ENCODE measurements at places on chromosomes 6 and 20.

- DNase-seq: no peak
These were observed 10.1 kb upstream of the SMIM13 start for GRCh38 chr6:11083491-11083890.

DNA sequence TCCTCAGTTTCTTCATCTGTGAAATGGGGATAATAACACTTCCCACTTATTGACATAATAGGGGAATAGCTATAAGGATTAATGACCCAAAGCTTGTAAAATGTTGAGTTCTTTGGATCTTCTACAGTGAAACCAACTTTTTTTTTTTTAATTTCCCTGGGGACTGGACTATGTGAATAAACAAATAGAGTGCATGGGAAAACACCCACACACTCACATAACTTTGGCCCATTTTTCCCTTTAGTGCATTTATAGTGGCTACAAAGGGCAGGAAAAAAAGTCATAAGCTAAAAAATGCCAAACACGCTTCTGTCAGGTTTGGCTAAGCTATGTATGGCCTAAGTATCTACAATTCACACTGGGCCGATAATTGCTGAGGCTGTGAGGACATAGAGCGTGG lies 406.2 kb upstream of the JAG1 start:
- DNase-seq: no peak

- DNase-seq: no peak
These were observed 630.6 kb downstream of the QKI start for GRCh38 chr6:164045082-164045481.

DNA sequence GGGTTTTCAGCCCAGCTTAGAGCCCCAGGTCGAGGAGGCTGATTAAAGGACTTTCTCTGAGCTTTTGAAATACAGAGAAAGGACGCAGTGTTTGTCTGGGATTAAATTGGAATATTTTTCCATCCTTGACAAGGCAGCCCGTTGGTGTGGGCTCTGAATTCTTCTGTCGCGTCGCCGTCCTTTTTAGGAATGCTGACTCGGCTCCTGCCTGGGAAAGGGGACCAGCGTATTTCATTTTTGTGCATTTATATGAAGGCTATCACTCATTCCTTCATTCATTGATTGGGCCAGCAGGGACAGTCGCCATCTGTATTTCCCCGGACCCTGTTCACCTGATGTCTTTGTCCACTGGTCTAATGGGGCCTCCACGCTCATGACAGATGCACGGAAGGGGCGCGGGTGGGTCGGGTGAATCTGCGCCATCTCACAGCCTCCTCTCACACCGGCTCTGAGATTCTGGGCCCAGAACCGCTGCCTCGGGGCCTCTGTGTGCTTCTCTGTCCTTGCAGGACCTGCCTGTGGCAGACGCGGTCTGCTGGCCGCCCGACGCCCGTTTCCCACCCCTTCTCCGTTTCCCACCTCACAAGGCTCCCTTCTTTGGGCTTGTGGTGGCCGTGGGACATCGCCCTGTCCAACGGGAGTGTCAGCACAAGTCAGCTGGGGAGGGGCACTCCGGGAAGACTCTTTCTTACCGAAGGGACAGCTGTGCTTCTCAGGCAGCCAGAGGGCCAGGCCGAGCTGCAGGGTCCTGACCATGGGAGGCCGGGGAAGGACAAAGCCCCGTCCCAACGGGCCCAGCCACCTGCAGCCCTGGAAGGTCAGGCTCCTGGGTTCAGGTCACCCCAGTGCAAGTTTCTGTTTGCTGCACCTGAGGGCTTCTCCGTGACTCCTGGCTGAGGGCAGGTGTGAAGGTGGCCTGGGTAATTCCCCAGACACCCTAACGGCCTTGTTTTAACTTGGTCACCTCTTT lies 157.3 kb downstream of the TAF4 start:
- no peak for DNase-seq

GRCh38 chr6:15400572-15401004 lies 154.7 kb downstream of the JARID2 start:
- no peak for DNase-seq

- no peak for DNase-seq
These were observed 41.2 kb downstream of the THBS2 start for GRCh38 chr6:169212436-169212835.

DNA sequence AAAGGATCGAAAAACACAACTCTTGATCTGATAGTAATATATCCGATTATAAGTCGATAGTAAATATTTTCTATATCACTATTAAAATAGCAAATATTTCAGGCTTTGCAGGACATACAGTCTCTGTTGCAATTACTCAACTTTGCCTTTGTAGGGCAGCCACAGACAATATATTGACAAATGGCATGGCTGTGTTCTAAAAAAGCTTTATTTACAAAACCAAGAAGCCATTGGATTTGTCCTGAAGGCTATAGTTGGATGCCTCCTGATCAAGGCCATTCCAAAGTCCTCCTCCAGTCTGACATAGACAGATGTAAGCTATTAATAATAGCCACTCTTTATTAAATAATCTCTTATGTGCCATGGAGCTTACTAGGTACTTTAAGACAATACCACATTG lies 5.9 kb downstream of the OCSTAMP start:
- DNase-seq: no peak

- DNase-seq: no peak
These were observed 5.9 kb upstream of the CDK5RAP1 start for GRCh38 chr20:33407251-33407650.

DNA sequence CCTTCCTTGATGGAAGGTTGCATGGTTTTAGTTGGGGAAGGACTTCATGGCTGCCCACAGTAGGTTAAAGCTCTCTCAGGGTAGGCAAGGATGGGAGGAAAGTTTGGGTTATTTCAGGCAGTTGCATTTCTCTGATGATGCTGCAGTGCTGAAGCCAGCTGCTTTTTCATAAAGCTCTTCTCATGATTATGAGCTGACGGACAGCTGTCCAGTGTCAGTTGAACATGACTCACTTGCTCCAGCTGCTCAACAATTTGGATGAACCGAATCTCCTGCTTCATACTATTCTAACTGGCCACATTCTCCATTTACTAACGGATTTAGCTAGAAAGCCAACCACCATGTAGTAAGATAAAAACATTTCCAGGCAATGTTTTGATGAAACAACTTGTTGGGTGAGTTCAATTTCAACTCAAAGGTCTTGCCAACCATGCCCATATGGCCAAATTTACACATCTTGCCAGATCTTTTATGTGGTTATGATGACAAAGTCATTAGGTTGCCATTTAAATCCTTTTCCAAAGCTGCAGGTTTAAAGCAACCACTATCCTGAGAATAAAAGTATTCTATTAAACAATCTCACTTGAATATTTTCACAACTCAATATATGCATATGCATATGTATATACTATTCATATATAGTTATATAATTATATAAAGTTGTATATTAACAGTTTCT lies 125.9 kb downstream of the HS3ST5 start:
- no peak for DNase-seq

DNA sequence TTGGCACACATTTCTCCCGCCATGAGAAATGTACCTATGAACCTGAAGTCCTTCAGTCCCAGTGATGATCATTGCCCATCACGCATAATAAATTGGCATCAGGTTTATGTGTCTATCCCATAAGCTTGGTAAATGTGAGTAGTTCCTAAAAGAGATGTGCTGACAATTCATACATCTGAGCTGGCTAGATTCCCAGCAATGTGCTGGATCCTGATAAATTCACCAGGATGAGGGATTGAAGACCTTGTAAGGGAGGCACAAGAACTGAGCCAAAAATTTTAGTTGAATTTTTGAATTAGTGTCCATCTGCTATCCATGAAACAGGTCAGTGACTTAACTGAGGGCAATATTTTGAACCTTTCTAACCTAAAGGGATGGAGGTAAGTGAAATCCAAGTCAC lies 267.9 kb upstream of the CITED2 start:
- no peak for DNase-seq

DNA sequence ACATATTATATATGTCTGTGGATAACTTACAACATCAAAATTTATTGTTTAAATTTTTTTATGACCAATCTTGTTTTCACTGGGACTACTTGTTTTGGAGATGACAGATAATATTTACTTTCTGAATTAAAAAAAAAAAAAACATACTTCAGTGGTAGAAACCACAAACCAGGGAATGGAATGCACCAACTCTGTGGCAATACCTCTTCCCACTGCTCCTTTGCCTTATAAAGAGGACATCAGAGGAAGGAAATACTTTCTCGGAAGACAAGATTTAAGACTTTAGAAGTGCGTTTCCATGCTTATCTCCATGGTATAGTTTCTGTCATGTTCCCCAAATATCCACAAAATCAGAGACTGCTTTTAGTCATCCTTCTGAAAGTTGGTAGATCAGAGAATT lies 1241.1 kb upstream of the EYS start:
- no peak for DNase-seq

GRCh38 chr20:46700481-46700880 lies 9.0 kb upstream of the SLC2A10 start:
- no peak for DNase-seq

GRCh38 chr6:24836109-24836508 lies 37.4 kb upstream of the ARMH2 start:
- DNase-seq: no peak

- DNase-seq: no peak
These were observed 17.9 kb upstream of the ZBTB2 start for GRCh38 chr6:151409260-151409659.

DNA sequence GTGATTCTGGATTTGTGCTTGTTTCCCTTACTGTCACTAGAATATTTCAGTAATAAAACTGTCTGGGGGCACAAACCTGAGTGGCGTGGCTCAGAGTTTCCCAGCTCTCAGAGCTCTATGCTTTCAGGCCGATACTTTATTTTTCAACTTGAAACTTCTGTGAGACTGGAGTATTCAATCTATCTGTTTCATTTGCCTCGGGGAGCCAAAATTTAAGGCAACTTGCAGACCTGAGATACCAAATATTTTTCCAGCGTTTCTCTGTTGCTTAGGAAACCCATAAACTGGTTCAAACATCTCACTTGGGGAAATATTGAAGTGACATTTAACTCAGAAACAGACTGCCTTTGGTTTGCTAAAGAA lies 74.7 kb downstream of the SOBP start:
- DNase-seq: no peak

DNA sequence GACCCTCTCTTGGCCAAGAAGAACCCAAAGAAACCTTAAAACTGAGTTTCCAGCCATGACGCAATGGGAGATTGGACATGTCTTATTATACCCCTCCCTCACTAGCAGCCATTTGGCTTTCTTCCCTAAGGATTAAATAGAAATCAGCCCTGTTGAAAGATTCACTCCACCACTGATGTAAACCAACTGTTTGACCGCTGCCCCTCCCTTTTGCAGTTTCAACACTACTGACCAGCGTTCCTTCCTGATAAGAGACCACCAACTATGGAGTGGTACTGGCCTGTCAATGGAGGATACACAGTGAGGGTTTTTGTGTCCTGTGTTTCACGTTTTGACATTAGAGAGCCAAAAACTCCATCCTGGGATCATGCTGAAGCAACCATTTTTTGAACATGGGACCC lies 53.2 kb upstream of the CD2AP start:
- DNase-seq: no peak

DNA sequence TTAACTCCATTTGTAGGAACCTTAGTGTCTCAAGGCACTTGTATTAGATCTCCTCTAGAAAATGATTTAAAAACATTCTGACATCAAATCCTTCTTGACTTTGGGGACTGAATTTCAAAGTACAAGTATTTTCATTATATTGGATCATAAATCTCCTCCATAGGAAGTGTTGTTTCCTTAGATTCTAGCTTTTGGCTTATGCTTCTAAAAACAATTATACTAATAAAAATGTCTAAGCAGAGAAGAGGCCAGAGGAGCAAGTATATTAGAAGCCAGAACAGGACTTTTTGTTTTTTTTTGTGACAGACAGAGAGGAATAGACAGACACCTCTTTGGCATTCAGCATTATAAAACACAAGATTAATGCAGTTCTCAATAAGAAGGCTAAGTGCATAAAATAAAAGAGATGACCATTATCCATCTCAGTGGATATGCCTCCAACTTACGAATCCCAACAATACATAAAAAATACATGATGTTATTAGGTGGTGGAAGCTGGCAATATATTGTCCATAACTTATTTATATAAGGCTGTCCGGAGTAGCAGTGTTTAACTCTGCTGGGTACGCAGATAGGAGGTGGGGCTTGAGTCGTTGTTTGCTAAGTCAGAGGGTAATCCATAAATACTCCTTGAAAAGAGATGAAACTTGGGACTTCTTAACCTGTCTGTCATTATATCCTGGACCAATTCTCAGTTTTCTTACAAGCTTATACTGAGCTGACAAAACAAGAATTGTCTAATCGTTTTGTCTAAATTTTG lies 31.9 kb upstream of the NOX3 start:
- no peak for DNase-seq
